Eye (tissue), 1 donor: ENCODE measurements at places on chromosomes 3 and 15.

DNA sequence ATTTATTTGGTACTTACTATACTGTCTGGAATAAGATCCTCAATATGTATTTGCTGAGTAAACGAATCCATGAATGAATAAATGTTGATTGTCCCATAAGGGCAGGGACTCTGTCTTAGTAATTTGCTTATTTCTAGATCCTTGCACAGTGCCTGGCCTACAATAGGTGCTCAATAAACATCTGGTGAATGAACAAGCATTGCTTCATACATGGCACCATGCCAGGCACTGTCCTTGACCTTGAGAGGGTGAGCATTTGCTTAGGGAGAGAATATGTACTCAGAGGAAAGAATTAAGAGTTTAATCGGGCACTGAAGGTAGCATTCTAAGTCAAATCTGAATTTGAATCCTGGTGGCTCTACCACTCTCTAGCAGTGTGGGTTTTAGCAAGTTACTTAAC, 282.1 kb downstream of the THSD4 start:
- DNase-seq = no peak

DNA sequence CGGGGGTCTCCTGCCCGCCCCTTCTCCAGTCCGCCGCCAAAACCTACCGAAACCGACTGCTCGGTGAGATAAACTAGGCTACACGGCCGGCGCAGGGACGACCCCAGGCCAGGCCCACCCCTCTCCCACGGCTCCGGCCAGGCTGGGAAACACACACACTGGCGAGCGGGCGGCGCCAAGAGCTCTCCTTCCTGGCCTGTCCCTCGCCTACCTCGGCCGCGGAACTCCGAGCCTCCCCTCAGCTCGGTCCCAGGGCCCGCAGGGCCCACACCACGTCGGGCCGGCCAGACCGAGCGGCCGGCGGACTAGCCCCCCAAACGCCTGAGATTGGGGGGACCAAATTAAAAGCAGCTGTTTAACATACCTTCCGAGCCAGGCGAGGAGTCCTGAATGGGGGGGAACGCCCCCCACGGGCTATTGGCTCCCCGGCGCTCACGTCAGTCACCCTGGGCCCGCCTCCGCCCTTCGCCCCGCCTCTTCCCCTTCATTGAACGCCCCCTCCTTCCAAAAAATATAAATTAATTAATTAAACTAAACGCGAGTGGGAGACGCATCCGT, 4.0 kb upstream of the SIN3A start:
- peak; percentile 96 for DNase-seq

DNA sequence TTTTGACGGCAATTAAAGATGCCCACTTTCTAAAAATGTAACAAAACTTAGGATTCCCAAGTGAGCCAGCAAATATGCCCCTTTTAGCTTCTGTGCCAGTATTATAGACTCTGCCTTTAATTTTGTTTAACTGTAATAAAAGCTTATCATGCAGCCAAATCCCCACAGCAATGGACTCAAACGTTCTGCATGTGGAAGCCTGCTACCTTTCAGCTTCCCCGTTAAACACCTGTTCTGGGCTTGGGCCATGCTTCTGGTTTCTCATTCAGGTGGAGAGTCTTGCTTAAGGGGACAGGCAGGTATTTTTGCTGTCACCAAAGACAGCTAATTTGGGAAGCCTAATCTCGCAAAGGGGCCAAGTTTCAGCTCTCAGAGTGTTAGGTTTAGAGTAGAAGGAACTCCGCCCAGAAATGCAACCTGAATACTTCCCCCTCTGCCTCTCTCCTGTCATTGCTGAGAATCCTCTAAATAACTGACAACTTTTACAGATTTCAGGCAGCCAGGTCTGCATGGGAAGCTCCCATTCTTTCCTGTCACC, 399.4 kb upstream of the ATP11B start:
- DNase-seq = no peak

- DNase-seq = no peak
Observed at GRCh38 chr3:94482686-94483085, 419.8 kb downstream of the NSUN3 start.

DNA sequence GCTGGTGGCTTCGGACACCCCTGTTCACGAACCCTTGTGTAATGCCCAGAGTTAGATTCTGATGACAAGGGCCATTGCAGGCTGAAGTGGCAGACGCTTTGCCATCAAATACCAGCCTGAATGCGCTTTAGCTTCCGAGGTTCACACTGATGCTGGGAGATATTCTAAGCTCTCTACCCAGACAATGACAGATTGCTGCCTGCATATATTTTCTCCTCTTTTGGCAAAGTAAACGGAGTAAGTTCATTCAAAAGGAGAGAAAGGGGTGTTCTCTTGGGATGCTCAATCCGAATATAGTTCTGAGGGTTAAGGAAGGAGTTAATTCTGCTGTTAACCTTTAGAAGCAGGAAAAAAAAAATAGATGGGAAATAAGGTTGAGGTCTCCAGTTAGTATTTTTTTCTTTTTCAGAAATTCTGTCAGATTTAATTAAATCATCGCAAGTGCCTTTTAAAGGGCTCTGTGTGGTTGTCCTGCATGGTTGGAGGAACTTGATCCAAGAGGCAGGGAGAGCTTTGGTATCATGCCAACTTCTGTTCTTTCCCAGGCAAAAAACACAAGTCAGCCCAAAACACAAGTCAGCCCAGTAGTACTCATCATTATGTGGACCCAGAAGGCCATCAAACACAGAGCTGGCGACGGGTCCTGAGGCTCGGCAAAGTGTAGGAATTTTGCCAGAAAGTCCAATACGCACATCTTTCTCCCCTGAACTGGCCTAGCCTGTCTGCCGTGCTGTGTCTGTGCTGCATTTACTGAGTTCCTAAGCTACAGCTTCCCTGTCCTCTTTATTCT, 70.9 kb upstream of the ST8SIA2 start:
- DNase-seq = peak; percentile 77

GRCh38 chr15:39736412-39737195, 46.0 kb downstream of the FSIP1 start:
- peak; percentile 40 for DNase-seq

DNA sequence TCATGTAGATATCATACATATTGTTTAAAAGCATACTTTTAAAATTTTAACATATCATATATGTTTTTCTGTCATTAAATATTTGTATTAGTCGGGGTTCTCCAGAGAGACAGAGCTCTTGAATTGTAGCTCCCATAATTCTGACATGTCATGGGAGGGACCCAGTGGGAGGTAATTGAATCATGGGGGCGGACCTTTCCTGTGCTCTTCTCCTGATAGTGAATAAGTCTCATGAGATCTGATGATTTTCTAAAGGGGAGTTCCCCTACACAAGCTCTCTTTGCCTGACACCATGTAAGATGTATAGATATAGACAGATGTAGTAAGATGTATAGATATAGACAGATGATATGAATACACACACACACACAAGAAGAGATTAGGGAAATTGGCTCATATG, 161.2 kb upstream of the ABI3BP start:
- no peak for DNase-seq

- DNase-seq = no peak
Observed at GRCh38 chr3:82128271-82128670, 366.8 kb upstream of the GBE1 start.

GRCh38 chr15:23457890-23458289, 10.8 kb upstream of the GOLGA6L2 start:
- no peak for DNase-seq

DNA sequence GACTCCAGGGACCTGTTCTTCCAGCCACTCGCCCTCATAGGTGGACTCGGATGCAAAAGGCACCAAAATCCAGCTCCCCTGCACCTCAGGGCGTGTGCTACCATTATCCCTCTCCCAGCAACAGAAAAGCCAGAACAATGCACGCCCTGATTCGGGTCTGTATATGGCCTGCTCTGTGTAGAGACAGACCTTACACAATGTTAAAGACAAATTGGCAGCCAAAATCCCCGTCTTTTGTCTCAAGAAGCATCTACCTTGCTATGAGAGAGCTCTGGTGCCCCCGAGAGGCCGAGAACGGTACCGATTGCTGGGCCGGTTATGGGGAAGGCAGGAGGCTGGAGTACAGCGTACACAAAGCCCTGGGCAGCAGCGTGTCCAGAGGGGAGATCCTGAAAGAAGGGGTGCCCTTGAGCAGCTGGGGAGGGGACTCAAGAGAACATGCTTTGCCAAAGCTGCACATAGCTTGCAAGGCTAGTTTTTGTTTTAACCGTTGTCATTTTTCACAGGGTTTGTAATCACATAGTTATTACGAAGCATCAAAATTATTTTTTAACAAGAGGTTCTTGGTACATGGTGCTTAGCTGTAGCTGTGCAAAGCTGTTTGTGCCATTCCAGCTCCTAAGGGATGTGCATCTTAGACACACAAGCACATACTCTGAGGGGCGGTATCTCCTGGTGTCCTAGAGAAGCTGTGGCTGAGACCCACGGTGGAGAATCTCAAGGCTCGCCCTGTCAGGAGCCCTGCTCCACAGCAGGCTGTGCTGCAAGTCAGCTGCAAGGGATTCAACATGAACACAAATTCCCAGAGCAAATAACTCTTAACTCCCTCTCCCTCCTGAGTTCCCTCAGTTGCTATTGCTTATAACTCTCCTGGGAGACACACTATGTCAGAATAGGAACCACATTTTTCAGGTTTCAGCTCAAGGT, 461.5 kb upstream of the PPP2R3A start:
- peak; percentile 93 for DNase-seq

GRCh38 chr3:134804508-134805480, 9.7 kb downstream of the EPHB1 start:
- no peak for DNase-seq

GRCh38 chr3:48709051-48709461, 8.0 kb downstream of the IP6K2 start:
- DNase-seq = no peak

DNA sequence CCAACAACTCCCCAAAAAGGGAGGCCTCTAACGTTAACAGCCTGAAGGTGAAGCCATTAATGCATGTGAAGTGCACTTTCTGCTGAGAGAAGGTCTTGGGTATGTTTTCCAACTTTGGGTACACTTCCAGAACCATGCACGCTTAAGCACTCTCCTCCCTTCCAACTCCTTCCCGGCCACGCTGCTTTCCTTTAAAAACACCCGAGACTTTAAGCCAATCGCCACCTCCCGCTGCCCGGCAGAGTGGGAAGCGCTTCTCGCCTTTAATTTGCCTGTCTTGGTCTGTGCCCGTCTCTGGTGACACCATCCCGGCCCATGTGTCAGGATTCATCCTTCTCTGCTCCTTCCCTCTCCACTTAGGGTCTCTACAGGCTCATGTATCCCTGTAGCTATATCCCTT, 35.3 kb downstream of the ITGB5 start:
- DNase-seq = no peak

GRCh38 chr3:39118931-39119660, 11.6 kb downstream of the TTC21A start:
- no peak for DNase-seq

GRCh38 chr15:64870353-64870752, 28.6 kb downstream of the PLEKHO2 start:
- DNase-seq = no peak

DNA sequence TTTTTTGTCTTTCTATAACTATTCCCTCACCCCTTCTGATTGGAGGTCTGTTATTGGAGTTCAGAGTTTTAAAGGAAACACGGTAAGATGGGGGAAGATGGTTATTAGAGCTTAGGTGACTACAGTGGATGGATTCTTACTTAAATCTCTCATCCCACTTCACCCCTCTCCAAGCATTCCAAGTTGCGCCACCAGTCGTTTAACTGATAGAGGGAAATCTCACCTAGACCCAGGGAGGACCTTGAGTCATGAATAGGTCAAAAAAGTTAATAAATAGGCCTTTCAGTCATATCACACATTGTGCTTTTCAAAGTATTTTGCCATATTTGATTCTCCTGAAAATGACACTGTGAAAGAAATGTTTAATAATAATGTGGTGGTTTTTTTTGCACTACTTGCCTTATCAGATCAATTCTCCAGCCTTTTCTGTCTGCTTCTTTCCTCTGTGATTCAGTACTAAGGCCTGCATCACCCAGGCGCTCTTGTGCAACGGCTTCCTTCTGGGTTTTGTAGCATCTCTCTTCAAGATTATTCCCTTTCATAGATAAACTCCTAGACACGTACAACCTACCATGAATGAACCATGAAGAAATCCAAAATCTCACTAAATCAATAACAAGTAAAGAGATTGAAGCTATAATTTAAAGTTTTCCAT, 100.4 kb upstream of the TGFBR2 start:
- no peak for DNase-seq

DNA sequence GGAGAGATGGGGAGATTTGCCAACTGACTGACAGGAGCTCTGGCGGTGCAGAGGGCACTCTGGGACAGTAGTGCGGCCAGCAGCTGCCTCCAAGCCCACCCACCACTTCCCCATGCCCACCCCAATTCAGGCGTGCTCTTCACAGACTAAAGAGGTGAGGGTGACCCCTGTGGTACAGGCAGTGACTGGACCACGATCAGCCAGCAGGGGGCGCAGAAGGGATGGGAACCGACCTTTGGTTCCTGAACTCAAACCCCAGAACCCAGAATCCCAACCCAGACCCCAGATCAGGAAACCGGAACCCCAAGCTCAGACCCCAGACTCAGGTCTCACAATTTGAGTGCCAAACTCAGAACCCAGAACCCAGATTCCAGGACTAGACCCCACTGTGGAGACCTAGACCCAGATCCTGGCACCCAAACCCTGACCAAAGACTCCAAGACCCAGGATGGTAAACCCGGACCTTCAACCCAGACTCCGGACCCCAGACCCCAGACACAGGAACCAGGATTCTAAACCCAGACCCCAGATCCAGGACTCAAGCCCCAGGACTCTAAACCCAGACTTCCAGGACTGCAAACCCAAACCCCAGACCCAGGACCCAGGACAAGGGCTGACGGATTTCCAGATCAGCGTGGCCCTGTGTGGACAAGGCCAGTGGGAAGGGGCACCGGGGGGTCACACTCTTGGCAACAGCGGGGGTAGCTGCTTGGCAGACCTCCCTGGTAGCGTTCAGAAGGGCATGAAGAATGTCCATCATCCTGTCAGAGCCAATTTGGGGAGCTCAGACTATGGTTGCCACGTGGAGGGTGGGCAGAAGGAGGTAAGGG, 3.7 kb upstream of the MYL3 start:
- peak; percentile 83 for DNase-seq

- DNase-seq = no peak
Observed at GRCh38 chr3:55601366-55602080, 114.4 kb upstream of the WNT5A start.

GRCh38 chr3:141412936-141413354, 44.6 kb downstream of the ZBTB38 start:
- DNase-seq = no peak

DNA sequence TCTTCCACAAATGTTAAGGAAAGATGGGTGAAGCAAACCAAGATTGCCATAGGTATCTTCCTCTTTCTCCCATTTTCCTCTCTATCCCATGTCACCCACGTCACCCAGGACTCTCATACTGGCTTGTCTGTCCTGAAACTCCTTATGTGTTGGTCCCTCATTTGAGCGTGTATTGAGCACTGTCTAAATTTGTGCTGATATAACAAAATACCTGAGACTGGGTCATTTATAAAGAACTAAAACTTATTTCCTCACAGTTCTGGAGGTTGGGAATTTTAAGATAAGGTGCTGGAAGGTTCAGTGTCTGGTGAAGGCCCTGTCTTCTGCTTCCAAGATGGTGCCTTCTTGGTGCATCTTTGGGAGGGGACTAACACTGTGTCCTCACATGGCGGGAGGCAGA, 186.9 kb upstream of the SLC24A5 start:
- DNase-seq = no peak
